ENCODE measurements at places on chromosomes 7 and 10.

DNA sequence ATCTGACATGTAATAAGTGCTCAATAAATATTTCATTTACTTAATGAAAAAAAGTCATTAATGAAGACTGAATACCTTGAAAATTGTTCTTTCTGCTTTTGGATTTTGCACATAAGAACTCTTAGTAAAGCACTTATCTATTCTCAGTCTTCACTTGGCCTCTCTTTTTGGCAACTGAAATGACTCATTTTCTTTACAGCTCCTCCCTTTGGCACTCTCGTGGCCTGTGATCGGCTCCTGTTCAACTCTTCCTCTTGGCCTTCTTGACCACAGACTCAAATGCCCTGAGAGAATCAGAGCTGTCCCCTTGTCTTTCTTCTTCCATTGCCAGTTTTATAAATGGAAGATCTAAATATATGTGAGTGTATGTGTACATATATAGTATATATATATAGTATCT is 54.2 kb downstream of the FOXP2 start:
- no peak for DNase-seq

- DNase-seq, result no peak
Measured at GRCh38 chr7:42624471-42624870, 287.4 kb downstream of the C7orf25 start.

GRCh38 chr10:91344117-91344856 is 65.9 kb upstream of the HECTD2 start:
- no peak for DNase-seq

DNA sequence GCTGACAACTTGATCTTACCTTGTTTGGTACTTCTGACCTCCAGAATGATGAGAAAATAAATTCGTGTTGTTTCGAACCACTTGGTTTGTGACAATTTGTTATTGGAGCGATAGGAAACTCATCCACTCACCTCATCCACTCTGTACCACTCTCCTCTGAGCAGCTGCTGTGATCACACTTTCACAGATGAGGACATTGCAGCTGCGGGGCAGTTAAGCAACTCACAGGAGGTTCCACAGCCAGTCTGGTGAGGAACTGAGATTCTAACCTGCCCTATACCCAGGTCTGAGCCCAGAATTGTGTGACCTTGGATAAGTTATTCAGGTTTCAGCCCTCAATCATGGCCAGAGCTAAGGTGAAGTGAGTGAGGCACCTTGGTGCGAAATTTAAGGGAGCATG is 35.2 kb downstream of the BTBD16 start:
- DNase-seq, result no peak

GRCh38 chr7:4718075-4718474 is 36.0 kb downstream of the FOXK1 start:
- DNase-seq, result no peak

- no peak for DNase-seq
Measured at GRCh38 chr10:1737222-1738061, at the start of gene ADARB2. Gene ADARB2, minus strand, starts transcription at chr10:1737525.

DNA sequence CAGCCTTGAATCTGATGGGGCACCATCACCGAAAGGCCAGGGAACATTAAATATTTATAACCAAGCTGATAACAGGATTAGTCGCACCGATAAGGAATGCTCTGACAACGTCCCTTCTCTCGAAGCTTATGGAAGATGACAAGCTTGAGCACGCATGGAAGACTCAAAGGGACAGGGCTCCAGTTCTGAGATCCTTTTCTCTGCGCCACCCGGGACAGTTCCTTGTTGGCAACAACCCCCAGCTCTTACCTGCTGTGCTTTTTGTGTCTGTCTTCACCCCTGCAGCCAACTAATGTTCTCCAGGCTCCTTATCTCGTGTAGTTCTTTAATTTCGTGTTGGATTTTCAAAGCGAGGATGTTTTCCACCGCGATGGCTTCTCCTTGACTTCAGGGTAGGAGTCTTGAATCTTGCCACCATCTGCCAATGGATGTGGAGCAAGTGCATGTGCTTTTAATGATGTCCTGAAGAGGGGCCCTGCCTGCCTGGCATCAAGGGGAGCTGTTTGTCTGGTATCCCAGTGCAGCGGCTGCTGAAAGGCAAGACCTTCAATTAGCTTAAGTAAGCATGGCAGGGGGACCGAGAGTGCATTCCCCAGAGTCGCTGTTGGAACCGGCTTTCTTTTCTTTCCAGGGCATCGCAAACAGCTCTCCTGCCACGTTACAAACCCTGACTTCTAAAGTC is 354 bp upstream of the FERD3L start:
- no peak for DNase-seq

- DNase-seq, result no peak
Measured at GRCh38 chr7:12769444-12769843, 82.0 kb downstream of the ARL4A start.

- DNase-seq, result no peak
Measured at GRCh38 chr10:110353244-110354119, 48.8 kb upstream of the SMNDC1 start.

DNA sequence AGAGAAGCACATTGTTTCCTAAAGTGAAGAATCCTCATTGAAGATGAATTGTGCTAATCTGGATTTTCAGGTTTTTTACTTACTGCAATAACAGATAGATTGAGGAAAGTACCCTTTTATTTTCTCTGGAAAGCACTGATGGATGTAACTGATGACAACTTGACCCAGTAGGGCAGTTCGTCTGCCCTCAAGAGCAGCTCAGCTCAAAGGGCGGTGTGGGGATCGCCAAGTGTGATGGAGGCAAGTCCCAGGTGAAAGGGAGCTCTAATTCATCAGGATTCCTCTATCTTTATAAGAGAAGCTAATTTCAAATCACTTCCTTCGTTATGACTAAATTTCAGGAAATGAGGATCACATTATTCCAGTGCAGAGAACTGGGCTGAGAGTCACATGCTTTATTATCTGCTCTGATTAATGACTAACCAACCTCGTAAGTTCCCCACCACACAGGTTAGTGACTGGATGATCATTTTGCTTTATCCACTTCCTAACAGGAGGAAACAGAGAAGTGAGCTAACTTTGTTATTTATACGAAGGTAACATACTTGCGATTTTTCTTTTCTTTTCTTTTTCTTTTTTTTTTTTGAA is 98.8 kb downstream of the PFKFB3 start:
- DNase-seq, result no peak

DNA sequence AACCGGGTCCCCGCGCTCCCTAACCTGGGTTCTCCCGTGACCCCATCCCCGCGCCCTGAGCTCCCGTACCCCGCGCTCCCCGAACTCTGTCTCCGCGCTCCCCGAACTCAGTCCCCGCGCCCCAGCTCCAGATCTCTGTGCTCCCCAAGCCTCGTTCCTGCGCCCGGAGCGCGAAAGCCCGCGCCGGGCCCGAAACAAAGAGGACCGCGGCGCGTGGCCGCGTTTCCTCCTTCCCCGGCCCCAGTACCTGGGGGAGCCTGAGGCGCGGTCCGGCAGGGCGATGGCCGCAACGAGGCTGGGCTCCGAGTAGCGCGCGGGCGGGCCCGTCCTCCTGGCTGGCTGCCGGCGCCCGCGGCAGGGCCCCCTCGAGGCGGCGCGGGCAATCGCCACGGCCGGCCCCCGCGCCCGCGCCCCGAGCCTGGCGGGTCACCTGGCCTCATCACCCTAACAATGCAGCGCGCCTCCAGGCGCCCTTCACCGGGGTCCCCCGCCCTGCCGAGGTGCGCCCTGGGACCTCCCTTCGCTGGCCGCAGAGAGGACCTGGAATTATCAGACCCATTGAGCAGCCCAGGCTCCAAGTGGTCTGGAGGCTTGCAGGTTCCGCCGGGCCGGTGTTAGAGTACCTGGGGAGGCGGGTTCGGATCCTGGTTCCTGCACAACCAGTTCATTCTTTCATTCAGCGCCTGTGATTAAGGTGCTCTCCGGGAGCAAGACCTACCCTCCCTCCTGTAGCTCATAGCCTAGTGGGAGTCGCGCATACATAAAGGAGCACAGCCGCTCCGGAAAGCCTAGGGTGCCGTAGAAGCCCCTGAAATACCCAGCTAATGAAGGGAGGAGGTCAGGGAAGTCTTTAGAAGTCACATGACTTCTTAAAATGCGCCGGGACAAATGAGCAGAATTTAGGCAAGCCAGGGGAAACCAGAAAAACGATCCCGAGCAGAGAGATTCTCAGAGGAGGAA is at the start of gene TNS3:
Gene TNS3 (minus strand): TSS at position 308 of the 960 bp plus-strand sequence. CDS start 142,475 bp downstream, outside the sequence.
- no peak for DNase-seq

GRCh38 chr10:1199345-1199673 is 143.1 kb downstream of the WDR37 start:
- no peak for DNase-seq

GRCh38 chr10:119919826-119920225 is 27.3 kb downstream of the SEC23IP start:
- no peak for DNase-seq

DNA sequence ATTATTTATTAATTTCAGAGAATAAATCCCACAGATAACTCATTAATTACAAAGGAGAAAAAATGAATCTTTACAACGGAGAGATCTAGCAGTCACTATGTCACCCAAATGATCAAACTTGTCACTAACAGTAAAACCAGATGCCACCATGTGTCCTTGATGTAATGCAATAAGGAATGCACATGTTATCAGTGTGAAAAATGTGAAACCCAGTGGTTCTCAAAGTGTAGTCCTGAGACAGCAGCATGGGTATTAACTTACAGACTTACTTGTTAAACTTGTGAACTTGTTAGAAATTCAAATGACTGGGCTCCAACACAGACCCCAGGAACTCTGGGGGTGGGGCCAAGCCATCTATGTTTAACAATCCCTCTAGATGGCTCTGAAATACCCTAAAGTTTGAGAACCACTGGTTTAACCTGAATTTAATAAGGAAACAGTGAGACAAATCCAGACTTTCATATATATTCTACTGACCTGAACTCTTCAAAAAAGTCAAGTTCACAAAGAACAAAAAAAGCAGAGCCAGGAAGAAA is 77.4 kb downstream of the RNLS start:
- DNase-seq, result no peak

- DNase-seq, result no peak
Measured at GRCh38 chr7:82839555-82839954, 323.1 kb downstream of the PCLO start.

DNA sequence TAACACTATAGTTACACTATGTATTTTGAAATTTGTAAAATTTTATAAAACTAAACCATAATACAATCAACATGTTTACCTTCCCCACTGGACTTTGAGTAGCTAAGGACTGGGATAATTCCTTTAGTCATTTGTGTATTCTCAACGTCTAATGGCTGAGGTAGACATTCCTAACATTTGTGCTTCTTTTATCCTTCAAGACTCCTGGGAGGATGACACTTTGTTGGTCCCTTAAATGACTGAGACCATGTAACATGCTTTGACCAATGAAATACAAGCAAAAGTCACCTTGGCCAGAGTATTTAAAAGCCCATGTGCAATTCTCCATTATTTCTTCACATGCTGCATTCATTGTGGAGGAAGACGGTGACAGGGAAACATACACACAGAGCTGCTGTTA is 18.5 kb downstream of the RAPGEF5 start:
- DNase-seq, result no peak

GRCh38 chr10:73247509-73248258 is 629 bp upstream of the DNAJC9 start:
- DNase-seq, result no peak

GRCh38 chr10:52030975-52031374 is 283.1 kb upstream of the DKK1 start:
- DNase-seq, result no peak

GRCh38 chr7:738723-739454 is 11.8 kb upstream of the PRKAR1B start:
- no peak for DNase-seq

All from COLO829 (cell line).